ENCODE measurements at places on chromosomes 7 and 10. TPM values are rescaled to one million over a fixed set of nuclear protein-coding genes. Genes with fewer than 3 reads are reported as not detected.

BAMBI gene
- total RNA-seq: 31.5 TPM

NUTM2A gene
- 0.17 TPM for total RNA-seq

DLX5 gene
- total RNA-seq: 1.3 TPM

UCMA gene
- not detected for total RNA-seq

ACTR3C gene
- total RNA-seq: 0.06 TPM

BLOC1S2 gene
- 71.7 TPM for total RNA-seq

CALCR gene
- not detected for total RNA-seq

CYP3A7 gene
- total RNA-seq: not detected

MDFIC gene
- total RNA-seq: 45.0 TPM

SYT15 gene
- total RNA-seq: 0.11 TPM

SMO gene
- 20.4 TPM for total RNA-seq

FXYD4 gene
- not detected for total RNA-seq

SEC24C gene
- total RNA-seq: 40.3 TPM

GSTK1 gene
- total RNA-seq: 90.7 TPM

GIMAP5 gene
- total RNA-seq: 0.24 TPM

FAM25A gene
- total RNA-seq: not detected

GNAT3 gene
- not detected for total RNA-seq

KIF11 gene
- total RNA-seq: 63.8 TPM

STAMBPL1 gene
- total RNA-seq: 23.9 TPM

PIK3CG gene
- total RNA-seq: 1.5 TPM

LYZL1 gene
- not detected for total RNA-seq

NEBL gene
- not detected for total RNA-seq

BUB3 gene
- 381 TPM for total RNA-seq

ECD gene
- 36.0 TPM for total RNA-seq
